ELR (cell line): ENCODE measurements at places on chromosomes 16 and 17.

DNA sequence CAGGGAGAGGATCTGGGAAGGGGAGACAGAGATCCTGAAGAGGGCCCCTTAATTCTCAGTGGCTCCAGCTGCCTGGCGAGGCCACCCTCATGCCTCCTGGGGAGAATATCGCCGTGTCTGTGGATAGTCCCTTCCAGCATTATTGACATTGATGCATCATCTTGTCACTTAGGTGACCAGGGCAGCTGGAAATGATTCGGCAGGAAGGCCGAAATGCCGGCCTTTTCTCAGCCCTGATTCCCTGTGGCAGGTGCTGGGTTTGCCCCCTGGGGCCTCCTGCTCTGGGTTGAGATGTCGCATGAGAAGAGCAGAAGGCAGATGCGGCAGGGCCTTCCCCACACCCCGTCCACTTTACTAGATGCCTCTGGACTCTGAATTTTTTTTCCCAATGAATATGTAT, 89.5 kb downstream of the RAP1GAP2 start:
- DNase-seq = no peak

- DNase-seq = peak; percentile 91
These were observed 22.3 kb upstream of the ZNHIT3 start for GRCh38 chr17:36463916-36464764.

DNA sequence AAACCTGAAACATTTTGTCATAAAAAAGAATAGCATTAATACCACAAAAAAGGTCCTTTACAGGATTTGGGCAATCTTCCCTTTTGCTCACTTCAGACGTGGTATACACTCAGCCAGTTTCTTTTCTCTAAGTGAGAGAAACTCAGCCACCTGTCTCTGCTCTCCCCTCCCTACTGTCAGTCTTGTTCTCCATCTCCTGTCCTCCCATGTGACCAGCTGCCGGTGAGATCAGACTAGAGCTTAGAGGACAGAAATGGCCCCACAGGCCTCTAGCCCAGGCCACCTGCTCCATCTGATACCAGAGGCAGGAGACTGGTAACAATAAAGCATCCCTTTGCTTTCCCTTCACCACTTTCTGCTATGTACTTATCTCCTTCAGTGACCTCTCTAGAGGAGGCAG, 34.9 kb downstream of the CMC2 start:
- no peak for DNase-seq

DNA sequence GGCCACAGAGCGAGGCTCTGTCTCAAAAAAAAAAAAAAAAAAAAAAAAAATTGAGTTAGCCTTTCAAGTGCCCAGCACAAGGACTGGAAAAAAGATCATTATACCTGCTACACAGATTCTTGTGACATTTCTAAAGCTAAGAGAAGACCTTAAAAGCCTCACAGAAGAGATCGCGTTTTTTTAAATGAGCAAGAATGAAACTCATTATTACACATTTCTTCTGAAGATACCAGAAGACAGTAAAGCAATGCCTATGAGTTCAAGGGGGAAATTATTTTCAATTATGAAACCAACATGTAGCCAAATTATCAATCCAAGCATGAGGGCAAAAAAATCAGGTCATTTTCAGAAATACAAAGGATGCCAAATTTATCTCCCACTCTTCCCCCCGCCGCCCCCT, 56.8 kb downstream of the MED13 start:
- DNase-seq = no peak

DNA sequence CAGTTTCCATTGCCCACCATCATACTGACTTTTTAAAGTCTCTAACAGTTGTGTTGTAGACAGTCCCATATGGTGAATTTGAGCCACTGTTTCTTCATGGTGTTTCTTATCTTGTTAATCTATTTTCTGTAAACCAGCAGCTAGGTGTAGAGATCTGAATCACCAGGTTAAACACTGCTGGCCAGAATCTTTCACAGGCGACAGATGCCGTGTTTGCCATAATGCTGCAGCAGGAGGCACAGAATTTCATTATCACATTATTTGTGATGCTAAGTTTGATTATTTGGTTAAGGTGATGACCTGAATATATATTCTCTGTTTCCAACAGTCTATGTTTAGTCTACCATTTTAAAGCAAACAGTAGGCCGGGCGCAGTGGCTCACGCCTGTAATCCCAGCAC, 11.5 kb upstream of the CNGB1 start:
- no peak for DNase-seq

- no peak for DNase-seq
These were observed 27.6 kb upstream of the DLX3 start for GRCh38 chr17:50022463-50023130.

- no peak for DNase-seq
These were observed 43.4 kb downstream of the METRNL start for GRCh38 chr17:83122834-83123233.

DNA sequence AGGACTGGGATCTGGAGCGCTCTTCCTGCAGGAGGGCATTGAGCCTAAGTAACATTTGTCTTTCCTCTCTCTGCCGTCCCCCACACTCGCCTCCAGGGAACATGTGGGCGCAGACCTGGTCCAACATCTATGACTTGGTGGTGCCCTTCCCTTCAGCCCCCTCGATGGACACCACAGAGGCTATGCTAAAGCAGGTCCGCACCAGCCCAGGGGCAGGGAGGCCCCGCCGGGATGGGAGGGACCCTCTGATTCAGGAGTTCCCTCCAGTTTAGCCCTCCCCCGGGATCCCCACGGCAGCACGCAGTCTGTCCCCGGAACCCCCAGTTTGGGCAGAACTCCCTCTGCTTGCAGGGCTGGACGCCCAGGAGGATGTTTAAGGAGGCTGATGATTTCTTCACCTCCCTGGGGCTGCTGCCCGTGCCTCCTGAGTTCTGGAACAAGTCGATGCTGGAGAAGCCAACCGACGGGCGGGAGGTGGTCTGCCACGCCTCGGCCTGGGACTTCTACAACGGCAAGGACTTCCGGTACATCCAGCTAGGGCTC, 14.1 kb downstream of the ACE start:
- DNase-seq = no peak

DNA sequence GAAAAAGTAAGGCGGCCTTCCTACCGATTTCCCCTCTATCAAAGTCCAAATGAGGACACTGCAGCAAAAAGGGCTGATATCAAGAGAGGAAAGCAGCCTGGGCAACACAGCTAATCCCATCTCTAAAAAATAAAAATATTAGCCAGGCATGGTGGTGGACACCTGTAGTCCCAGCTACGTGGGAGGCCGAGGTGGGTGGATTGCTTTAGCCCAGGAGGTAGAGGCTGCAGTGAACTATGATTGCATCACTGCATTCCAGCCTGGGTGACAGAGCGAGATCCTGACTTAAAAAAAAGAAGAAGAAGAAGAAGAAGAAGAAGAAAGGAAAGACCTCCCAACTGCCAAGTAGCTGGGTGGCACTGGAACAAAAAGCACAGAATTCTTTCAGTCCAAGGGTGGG, 14.4 kb downstream of the CACNB1 start:
- no peak for DNase-seq

- DNase-seq = no peak
These were observed 44.9 kb upstream of the TANGO6 start for GRCh38 chr16:68798398-68798797.

DNA sequence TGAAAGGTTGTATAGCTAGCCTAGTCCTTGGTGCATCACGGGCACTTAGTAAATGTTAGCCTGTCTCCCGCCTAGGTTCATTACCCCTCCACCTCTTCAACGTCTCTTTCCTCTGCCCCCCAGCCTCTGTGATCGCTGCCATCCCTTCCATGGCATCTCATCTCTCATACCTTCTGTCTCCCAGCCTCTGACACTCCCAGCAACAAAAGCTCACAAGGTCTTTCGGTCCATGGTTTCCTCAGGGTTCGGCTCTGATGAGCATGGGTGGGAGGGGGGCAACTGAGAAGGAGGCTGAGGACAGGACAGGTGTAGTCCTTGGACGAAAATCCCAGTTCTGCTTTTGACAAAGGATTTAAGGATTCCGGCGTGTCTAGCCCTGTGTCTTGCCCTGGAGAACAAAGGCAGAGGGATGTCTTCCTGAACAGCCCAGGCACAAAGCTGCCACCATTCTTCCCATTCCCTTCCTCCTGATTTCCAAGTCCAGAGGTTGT, 16.7 kb downstream of the CCR7 start:
- no peak for DNase-seq

- DNase-seq = peak; percentile 21
These were observed 79.8 kb upstream of the TMEM132E start for GRCh38 chr17:34499576-34499975.
